CD4-positive, alpha-beta T cell (primary cell): ENCODE measurements at places on chromosomes 6 and 20. TPM values are rescaled to one million over a fixed set of nuclear protein-coding genes. Genes with fewer than 3 reads are reported as not detected.

- H3K27ac ChIP-seq = peak overlapping the region; percentile 63
- no peaks in the 10 kb centered on the region for H3K36me3 ChIP-seq
- no peak for DNase-seq
- peak overlapping the region; percentile 47 for H3K4me3 ChIP-seq
Measured at GRCh38 chr6:2854396-2854982, 12.8 kb upstream of the SERPINB1 start.

DNA sequence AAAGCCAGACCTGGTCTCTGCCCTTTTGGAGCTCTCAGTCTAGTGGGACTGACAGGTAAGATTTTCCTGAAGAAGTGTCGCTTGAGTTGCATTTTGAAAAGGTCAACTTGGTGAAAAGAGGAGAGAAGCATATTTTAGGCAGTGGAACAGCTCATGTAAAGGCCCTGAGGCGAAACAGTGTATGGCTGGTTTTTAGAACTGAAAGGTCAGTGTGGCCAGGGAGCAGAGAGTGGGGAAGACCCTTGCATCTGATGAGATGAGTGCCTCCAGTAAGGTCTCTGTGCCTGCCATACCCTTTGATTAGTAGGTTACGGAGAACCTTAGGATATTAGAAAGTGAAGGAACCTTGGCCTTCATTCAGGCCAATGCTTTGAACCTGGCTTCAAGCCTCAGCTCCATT is 55.9 kb upstream of the SAYSD1 start:
- H3K4me3 ChIP-seq = no peak overlapping the region
- DNase-seq = no peak
- no peaks in the 10 kb centered on the region for H3K27me3 ChIP-seq
- no peak overlapping the region for H3K27ac ChIP-seq

- no peak overlapping the region for H3K27ac ChIP-seq
- H3K36me3 ChIP-seq = no peaks in the 10 kb centered on the region
- no peak overlapping the region for H3K4me3 ChIP-seq
- no peaks in the 10 kb centered on the region for H3K4me1 ChIP-seq
- no peak for DNase-seq
Measured at GRCh38 chr6:85047818-85048217, 283.4 kb upstream of the TBX18 start.

GRCh38 chr6:70079241-70079640 is 212.9 kb downstream of the COL19A1 start:
- no peak overlapping the region for H3K27ac ChIP-seq
- H3K27me3 ChIP-seq = no peaks in the 10 kb centered on the region
- H3K36me3 ChIP-seq = no peaks in the 10 kb centered on the region
- H3K4me1 ChIP-seq = no peaks in the 10 kb centered on the region
- no peak overlapping the region for H3K4me3 ChIP-seq

GRCh38 chr20:32132911-32133549 is 23.5 kb downstream of the TM9SF4 start:
- no peak overlapping the region for H3K4me3 ChIP-seq
- DNase-seq = no peak
- H3K4me1 ChIP-seq = no peaks in the 10 kb centered on the region
- no peaks in the 10 kb centered on the region for H3K27me3 ChIP-seq
- no peak overlapping the region for H3K27ac ChIP-seq
- H3K36me3 ChIP-seq = peaks cover 37% of the 10 kb centered on the region

DNA sequence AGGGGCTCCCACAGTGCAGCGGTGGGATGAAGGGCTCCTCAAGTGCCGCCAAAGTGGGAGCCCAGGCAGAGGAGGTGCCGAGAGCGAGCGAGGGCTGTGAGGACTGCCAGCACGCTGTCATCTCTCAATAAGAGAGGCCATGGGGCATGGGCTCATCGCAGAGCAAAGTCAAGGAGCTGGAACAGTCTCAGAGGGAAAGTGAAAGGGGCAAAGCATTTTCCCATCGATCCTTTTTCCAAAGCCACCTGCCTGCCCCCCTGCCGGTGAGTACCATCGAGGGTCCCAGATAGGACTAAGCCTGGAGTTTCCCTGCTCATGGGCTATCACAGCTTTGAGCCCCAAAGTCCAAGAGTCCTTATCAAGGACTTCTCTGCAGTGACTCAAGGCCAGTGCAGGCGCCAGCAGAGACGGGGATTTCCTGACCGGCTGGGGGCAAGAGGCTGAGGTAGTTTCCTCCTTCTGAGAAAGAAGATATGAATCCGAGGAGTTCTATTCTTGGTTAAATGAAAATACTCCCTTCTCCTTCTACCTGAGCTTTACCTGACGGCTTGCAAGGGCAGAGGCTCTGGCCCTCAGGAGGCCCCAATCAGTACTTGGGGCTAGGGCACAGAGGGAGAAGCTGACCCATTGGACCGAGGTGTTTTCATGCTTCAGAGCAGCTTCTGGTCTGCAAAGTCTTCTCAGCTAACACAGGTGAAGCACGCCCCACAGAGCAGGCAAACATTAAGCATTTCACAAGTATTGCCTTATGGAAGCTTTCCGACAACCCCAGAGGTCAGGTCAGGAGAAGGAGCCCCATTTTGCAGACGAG is 22.6 kb downstream of the ETV7 start:
- H3K4me3 ChIP-seq = no peak overlapping the region
- no peak overlapping the region for H3K27ac ChIP-seq
- H3K4me1 ChIP-seq = peaks cover 7% of the 10 kb centered on the region
- peak; percentile 52 for DNase-seq
- no peaks in the 10 kb centered on the region for H3K27me3 ChIP-seq

DNA sequence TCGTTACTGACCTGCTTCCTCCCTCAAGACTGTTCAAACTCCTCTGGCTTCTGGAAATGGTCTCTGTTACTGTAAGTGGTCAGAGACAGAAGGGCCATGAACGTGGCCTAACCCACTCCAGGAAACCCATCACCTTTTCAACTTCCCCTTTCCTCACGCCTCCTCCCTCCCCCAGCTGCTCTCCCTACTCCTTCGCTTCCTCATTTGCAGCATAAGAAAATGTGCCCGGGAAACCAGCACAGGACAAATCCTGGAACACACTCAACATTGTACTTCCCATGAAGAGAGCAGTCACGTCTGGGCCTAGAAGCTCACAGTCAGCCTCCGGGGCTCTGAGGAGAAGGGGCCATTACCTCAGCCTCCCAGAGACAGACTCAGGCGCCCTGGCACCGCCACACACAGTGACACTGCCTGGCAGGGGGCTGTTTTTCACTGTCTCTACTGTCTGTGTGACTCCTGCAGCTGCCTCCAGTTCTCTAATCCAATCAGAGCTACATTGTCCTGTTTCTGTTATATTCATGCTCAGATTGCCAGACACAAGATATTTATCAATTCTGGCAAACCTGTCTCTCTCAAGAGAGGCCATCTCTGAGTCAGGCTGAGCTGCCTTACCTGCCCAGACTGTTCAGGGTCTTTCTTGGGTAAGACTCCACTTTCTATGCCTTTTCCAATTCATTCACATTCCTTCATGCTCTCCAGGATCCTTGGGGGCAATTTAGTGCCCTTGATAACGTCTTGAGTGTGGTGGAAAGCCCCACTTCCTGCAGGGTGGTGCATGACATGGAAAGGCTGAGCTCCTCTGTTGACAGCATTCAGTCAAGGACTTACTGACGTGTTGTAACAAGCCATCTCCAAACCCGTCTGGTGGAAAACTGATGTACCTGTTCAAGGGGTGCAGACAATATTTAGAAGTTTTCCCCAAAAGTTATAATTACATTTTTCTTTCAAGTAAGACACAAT is 242.2 kb downstream of the HIVEP2 start:
- no peak overlapping the region for H3K27ac ChIP-seq
- no peak overlapping the region for H3K4me3 ChIP-seq
- DNase-seq = no peak
- H3K27me3 ChIP-seq = no peaks in the 10 kb centered on the region
- no peaks in the 10 kb centered on the region for H3K4me1 ChIP-seq
- no peaks in the 10 kb centered on the region for H3K36me3 ChIP-seq

GRCh38 chr6:27495386-27496135 is 22.7 kb upstream of the ZNF184 start:
- peaks cover 45% of the 10 kb centered on the region for H3K27me3 ChIP-seq
- no peak overlapping the region for H3K27ac ChIP-seq

- DNase-seq = no peak
- no peak overlapping the region for H3K4me3 ChIP-seq
- H3K36me3 ChIP-seq = no peaks in the 10 kb centered on the region
- no peaks in the 10 kb centered on the region for H3K27me3 ChIP-seq
Measured at GRCh38 chr20:11790046-11790445, 127.6 kb upstream of the BTBD3 start.

GRCh38 chr6:37783025-37783855 is 36.3 kb upstream of the ZFAND3 start:
- peak overlapping the region; percentile 50 for H3K4me3 ChIP-seq
- no peak for DNase-seq
- peaks cover 17% of the 10 kb centered on the region for H3K4me1 ChIP-seq

DNA sequence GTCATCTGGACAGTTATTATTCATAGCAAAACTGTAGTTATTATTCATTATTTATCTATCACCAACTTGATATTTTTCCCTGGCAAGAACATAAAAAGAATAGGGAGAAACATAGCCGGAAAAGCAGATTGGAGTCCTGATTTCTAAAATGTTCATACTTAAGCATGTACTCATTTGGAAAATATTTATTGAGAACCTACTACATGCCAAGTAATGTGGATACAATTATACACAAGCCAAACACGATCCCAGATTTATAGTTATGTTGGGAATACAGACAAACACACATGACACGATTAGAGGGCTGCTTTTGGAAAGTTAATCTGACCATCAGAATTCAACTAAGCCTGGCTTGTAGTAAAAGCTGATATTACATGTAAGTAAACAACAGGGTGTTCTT is 30.7 kb downstream of the ARHGAP18 start:
- no peak overlapping the region for H3K4me3 ChIP-seq
- H3K27ac ChIP-seq = no peak overlapping the region
- peaks cover 7% of the 10 kb centered on the region for H3K4me1 ChIP-seq
- H3K36me3 ChIP-seq = no peaks in the 10 kb centered on the region
- DNase-seq = no peak
- no peaks in the 10 kb centered on the region for H3K27me3 ChIP-seq

DNA sequence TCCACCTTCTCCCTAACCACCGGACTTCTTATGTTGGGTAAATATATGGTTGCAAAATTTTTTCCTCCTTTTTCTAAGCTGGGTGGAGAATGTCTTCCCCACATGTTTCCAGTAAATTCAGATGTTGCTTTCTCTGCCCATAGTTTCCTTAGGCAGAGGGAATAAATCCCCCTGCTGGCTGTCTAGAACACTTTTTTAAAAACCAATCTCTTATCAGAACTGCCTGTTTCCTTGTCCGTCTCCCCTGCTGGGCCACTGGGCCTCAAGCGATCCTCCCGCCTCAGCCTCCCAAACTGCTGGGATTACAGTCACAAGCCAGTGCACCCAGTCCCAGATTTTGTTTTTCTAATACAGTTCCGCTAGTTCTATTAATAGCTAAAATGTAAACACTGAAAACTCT is 9.9 kb upstream of the WFDC2 start:
- no peak for DNase-seq
- no peak overlapping the region for H3K4me3 ChIP-seq
- H3K27me3 ChIP-seq = no peaks in the 10 kb centered on the region
- no peaks in the 10 kb centered on the region for H3K36me3 ChIP-seq
- no peaks in the 10 kb centered on the region for H3K4me1 ChIP-seq
- H3K27ac ChIP-seq = no peak overlapping the region

GRCh38 chr20:43189554-43190331 is at the start of gene PTPRT:
Gene PTPRT, minus strand, starts transcription at chr20:43189906. Its CDS starts 173 bp downstream, at chr20:43189733.
- peaks cover 8% of the 10 kb centered on the region for H3K4me1 ChIP-seq
- no peaks in the 10 kb centered on the region for H3K36me3 ChIP-seq
- no peak within 1 kb of the TSS for H3K27ac ChIP-seq
- peaks cover 29% of the 10 kb centered on the region for H3K27me3 ChIP-seq

GRCh38 chr6:163249651-163250101 is 164.8 kb upstream of the QKI start:
- DNase-seq = no peak
- H3K4me1 ChIP-seq = no peaks in the 10 kb centered on the region
- H3K4me3 ChIP-seq = no peak overlapping the region

- no peak for DNase-seq
- no peak overlapping the region for H3K27ac ChIP-seq
- no peaks in the 10 kb centered on the region for H3K4me1 ChIP-seq
- H3K36me3 ChIP-seq = no peaks in the 10 kb centered on the region
Measured at GRCh38 chr6:50097966-50098640, 48.4 kb upstream of the DEFB112 start.

- peaks cover 4% of the 10 kb centered on the region for H3K27me3 ChIP-seq
- no peak overlapping the region for H3K27ac ChIP-seq
- H3K4me3 ChIP-seq = no peak overlapping the region
- H3K4me1 ChIP-seq = no peaks in the 10 kb centered on the region
- no peak for DNase-seq
- no peaks in the 10 kb centered on the region for H3K36me3 ChIP-seq
Measured at GRCh38 chr20:19735446-19735845, 22.6 kb upstream of the RIN2 start.

GRCh38 chr6:121965739-121966138 is 433.7 kb upstream of the HSF2 start:
- H3K36me3 ChIP-seq = no peaks in the 10 kb centered on the region
- no peaks in the 10 kb centered on the region for H3K4me1 ChIP-seq
- no peaks in the 10 kb centered on the region for H3K27me3 ChIP-seq
- no peak for DNase-seq

DNA sequence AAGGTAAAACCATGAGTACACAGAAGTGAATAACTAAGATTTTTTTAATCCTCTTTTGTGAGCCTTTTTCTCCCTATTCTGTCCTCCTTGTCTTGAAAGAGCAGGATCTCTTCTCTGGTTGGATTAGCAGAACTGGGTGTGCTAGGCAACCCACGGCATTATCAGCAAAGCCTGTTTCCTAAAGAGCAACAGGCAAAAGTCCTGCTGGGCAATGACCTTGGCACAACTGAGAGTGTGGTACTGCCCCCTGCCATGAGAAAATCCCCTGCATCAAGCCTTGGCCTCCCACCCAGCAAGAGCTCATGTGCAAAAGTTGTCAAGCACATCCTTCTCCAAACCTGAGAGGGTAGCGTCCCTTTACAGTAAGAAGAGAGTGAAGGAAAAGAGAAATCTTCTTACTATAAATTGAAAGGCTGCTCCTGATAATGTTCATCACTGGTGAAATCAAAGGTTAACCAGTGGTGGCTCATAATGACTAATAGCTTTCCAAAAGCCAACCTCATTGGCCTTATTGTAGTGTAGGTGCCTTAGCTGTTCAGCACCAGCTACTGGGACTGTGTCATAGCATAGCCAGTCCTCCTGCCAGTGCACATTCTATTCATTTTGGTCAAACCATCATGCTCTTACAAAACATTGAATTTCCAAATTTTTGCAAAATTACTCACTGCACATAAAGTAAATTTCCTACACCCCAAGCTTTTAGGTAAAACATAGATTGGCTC is 17.1 kb downstream of the KIF6 start:
- H3K27ac ChIP-seq = no peak overlapping the region
- H3K36me3 ChIP-seq = no peaks in the 10 kb centered on the region
- H3K27me3 ChIP-seq = no peaks in the 10 kb centered on the region
- no peaks in the 10 kb centered on the region for H3K4me1 ChIP-seq
- H3K4me3 ChIP-seq = no peak overlapping the region

- no peak overlapping the region for H3K27ac ChIP-seq
- H3K4me1 ChIP-seq = no peaks in the 10 kb centered on the region
- H3K4me3 ChIP-seq = no peak overlapping the region
- H3K36me3 ChIP-seq = no peaks in the 10 kb centered on the region
- no peak for DNase-seq
Measured at GRCh38 chr20:58930496-58930895, 50.6 kb upstream of the NELFCD start.

The C6orf58 gene
- not detected for total RNA-seq

The SLC32A1 gene
- total RNA-seq = not detected

The MAP7 gene
- 0.49 TPM for total RNA-seq

The SLC35D3 gene
- total RNA-seq = not detected

The DZANK1 gene
- total RNA-seq = 1.8 TPM

The LRRC73 gene
- total RNA-seq = 0.45 TPM

The ZBTB46 gene
- total RNA-seq = 0.34 TPM

The NPBWR2 gene
- 0.47 TPM for total RNA-seq

The IL17A gene
- 0.14 TPM for total RNA-seq

The E2F3 gene
- 2.9 TPM for total RNA-seq

The PSORS1C2 gene
- not detected for total RNA-seq

The RNF5 gene
- total RNA-seq = 9.9 TPM

The POM121L2 gene
- total RNA-seq = not detected

The SNPH gene
- total RNA-seq = 12.8 TPM
